ENCODE measurements at places on chromosomes 16 and 17.

GRCh38 chr17:77248216-77249114, 107.7 kb downstream of the SEC14L1 start:
- DNase-seq: no peak

- no peak for DNase-seq
Measured at GRCh38 chr17:31758646-31759045, 100.4 kb downstream of the COPRS start.

GRCh38 chr16:78897299-78897698, 703.2 kb downstream of the MAF start:
- DNase-seq: no peak

DNA sequence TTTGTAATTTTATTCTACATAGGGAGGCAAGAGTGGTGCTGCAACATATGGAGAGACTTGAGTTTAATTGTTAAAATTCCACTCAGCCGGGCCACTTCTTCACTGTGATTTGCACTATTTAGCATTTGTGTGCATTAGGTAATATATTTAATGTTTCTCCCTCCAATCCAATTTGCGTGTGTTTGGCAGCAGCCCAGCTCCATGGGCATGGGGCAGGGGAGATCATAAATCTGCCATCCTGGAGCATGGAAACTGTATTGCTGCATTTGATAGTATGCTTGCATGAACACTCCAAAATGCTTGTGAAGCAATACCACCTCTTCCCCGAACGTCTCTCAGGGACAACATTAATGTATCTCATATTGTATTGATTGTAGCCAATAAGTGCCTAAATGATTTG, 339.1 kb upstream of the RBFOX1 start:
- DNase-seq: no peak

- DNase-seq: no peak
Measured at GRCh38 chr17:10628756-10629155, 28.4 kb downstream of the MYH3 start.

Data from left cardiac atrium (tissue), 4 donors.